Dermis blood vessel endothelial cell (primary cell): ENCODE measurements at places on chromosomes 6 and 20.
A peak's percentile ranks its signal among the peaks of the same experiment; 100 is the strongest.

- no peak for DNase-seq
Measured at GRCh38 chr20:15627089-15627488, 946.2 kb downstream of the KIF16B start.

GRCh38 chr20:46808565-46808964 is 86.1 kb upstream of the EYA2 start:
- no peak for DNase-seq

DNA sequence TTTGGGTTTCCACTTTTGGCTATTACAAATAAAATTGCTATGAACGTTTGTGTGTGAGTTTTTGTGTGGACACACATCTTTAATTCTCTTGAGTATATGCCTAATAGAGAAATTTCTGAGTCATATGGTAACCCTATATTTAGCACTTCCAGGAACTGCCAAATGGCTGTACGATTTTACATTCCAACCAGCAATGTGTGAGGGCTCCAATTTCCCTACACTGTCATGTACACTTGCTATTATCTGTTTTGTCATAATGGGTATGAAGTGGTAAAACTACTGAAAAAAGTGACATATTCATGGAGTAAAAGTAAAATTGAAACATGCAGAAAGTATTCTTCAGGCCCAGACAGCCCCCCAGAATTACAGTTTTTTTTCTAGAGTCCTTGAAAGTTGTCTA is 59.6 kb upstream of the ESR1 start:
- DNase-seq = no peak

DNA sequence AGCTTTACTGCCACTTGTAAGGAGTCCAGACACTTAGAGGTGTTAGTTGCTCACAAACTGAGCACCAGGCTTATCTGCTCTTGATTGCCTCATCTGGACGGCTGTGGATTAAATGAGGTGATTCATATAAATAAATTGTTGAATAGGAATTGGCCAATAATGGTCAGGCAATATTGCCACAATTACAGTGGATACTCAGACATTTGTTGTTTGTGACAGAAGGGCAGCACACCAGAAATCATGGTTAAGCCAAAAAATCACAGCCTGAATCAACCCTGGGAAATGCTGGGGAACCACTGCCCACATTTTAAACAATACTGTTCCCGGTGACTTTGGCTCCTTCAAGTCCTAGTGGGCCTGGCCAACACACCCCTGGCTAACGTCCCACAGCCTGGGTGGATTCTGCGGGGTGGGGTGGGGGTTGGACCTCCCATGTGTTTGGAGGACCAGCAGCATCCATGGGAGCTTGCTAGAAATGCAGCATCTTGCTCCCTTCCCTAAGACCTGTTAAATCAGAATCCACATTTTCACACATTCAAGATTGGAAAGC is 29.5 kb upstream of the SPDEF start:
- peak; percentile 9 for DNase-seq

- no peak for DNase-seq
Measured at GRCh38 chr20:59938221-59938620, 1.9 kb downstream of the PPP1R3D start.

DNA sequence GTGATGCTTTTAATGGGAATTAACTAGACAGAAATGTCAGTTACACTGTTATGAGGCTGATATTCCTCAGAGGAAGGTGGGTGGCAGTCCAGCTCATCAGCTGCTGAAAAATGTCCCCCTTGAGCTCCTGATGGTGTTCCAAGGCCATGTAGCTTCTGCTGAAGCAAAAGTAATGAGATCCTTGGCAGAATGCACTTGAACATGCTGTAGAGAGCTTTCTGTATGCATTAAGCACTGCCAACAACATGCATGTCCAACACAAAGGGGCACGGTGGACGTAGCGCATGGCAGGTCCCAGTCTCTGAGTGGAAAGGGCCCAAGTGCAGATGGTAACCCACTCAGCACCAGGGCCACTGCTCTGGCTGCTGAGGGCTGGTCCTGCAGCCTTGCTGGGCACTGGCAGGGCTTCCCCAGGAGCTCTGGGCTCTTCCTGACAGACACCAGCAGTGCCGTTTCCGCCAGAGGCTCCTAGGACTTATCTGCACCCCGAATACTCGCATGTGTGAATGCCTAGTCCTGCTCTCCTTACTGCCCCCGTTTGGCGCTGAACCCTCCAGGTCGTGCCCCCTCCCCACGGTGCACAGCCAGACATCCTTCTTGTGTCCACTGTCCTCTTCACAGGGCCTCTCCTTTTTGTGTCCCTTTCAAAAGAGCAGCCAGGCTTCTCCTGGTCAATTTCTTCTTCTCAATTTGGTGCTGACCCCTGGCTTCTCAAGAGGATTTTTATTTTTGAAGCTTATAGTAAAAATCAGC is 18.6 kb upstream of the SYNDIG1 start:
- DNase-seq = no peak

GRCh38 chr6:135219346-135219745 is 38.2 kb downstream of the MYB start:
- DNase-seq = no peak

DNA sequence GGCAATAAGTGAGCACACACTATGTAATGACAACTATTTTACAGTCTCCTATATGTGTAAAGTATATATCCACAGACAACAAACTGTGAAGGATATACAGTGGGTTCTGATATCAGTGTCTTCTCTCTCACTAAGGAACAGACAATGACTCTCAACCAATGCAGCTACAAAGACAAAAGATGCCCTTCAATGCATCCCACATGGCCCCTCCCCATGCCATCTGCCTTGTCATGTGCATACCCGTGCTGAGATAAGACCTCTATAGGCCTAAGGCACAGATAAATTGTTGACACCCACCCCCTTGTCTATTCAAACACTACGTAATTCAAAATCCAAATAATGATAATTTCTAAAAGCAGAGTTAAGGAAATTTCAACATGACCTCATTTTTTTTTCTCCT is 1123.5 kb upstream of the MAP3K7 start:
- no peak for DNase-seq

GRCh38 chr20:45592574-45593189 is 13.6 kb upstream of the WFDC8 start:
- peak; percentile 53 for DNase-seq

GRCh38 chr20:18908109-18908508 is 94.5 kb downstream of the SCP2D1 start:
- DNase-seq = no peak

DNA sequence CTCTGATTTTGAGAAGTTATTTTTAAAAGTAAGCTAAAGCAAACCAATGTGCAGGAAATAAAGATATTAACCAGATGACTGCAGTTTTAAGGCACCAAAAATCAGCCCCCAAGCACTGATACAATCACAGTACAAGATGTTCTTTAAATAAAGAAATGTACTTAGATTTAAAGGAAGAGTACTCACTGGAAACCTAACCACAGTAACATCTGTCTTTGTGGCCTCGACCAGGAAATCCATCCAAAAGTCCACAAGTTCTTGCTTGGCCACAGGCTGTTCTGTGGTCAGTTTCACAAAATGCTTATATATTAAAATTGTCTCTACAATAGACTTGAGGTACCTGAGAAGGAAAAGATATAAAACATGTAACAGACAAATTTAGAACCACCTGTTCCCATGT is 105.9 kb upstream of the MAP7 start:
- DNase-seq = no peak

DNA sequence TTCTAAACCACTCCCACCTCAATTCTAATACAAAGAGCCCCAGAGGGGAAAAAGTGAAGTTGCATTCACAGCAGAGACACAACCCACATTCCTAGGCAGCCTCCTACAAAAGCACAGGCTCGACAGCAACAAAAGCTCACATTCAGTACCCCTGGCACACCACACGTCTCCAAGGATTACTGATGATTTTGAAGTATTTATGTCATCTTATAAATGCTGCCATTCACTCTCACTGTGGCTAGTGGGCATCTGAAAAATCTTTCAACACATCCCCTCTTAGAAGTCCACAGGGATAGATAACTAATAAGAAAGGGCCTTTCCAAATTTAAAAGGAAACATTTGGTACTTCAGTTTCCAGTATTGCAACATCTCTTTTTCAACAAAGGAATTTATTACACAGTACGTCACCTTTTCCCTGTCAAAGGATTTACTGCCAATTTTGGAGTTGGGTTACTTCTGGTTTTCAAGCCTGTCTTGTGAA is 146.7 kb downstream of the TASP1 start:
- no peak for DNase-seq

DNA sequence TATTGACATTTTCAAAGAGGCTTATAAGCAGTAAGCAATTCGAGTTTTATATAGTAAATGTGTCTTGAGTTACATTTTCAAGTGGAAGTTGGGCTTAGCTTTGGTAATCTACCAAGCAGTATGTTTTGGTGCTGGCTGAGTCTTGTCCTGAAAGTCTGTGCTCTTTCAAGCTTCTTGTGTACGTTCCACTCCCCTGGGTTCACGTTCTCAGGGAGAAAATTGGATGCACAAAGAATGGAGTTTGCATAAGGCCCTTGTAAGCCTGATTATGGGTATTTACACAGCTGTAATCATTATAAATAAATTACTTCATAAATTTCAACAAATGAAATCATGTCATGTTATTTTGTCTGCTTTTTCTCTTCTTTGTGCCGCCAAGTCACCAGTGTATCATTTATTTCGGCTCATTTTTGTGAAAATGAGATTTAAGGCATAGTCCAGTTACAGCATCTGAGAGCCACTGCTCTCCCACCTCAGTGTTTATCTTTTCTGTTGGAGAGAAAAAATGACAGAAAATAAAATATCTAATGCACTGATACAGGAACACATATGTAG is 262.5 kb downstream of the BTBD3 start:
- DNase-seq = no peak

- DNase-seq = peak; percentile 70
Measured at GRCh38 chr20:17854307-17854903, 114.2 kb downstream of the SNX5 start.

DNA sequence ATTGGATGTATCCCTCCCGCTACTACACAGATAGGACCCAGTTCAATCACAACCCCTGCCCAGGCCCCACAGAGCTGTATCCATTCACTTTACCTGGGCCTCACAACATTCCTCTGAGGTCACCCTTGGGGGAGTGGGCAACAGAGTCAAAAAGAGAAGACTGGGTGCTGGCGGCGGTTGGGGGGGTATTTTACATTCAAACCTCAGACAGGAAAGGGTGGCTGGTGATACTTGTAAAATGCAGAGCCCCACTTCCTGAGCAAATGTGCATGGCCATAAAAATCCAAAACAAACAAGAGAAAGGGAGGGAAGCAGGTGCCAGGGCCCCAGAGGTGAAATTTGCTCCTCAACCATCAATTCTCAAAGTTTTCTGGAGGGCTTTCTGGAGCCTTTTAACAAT is 3.5 kb downstream of the LRFN2 start:
- DNase-seq = no peak

DNA sequence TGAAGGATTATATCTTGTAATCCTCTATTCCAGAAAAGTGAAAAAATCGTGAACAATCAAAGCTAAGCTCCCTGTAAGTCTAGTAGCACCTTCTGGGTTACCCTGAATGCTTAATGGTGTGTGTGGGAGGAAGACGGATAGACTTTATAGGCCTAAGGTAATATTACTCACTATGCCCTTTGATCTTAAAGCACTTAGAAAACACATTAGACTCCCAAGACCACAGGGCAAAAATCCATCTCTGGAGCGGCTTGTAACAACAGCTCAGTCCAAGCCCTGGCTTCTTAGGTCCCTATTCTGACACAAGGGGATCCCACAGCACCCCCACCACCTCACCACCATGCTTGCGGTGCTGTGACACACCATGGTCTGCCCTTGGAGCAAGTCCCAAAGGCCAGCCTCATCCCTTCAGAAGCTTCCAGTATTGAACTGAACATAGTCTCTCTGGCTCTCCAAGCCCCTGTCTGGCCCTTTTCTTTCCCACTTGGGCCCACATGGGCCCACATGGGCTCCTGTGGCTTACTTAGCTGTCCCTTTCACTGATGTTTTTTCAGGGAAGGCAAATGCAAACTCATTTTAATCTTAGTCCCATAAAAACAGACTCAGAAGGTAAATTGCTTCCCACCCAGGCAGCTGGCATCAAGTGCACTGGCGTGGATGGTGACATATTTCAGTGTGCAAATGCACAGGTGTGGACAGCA is 28.3 kb downstream of the C6orf132 start:
- DNase-seq = no peak

GRCh38 chr20:54048481-54048880 is 21.9 kb downstream of the BCAS1 start:
- DNase-seq = no peak

- no peak for DNase-seq
Measured at GRCh38 chr6:122568350-122568749, 41.9 kb upstream of the PKIB start.

DNA sequence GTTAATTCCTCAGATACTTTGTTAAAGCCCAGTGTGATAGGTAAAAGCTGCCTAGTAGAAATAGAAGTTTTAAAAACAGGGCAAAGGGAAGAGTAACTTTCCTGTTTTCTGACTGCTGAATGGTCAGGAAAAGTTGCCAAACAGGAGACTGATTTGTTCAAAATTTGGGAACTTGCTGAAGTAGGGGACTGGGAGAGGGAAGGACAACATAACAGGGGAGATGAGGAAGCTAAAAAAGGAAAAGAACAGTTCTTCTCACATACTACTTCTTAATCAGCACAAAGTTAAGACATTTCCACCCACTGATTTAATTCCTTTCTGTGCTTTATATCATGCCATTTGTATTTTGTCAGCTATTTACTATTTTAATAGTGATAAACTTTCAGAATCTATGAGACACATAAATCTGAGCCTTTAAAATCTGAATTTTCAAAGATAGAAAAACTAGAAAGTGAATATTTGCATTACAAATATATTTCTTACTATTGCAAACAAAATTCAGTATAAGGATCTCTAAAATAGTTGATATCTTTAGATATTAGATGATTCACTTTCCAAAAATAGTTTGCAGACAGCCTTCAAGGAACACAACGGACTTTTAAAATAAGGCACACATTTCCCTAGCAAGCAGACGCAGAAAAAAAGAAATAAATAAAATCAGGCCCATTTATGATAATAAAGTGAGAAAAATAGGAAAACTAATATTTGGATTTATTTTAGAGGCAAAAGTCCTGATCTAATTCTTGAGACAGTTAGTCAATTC is 36.9 kb upstream of the SLC16A10 start:
- no peak for DNase-seq

GRCh38 chr20:10115021-10115420 is 80.2 kb downstream of the ANKEF1 start:
- no peak for DNase-seq

- DNase-seq = no peak
Measured at GRCh38 chr20:33702861-33703260, 16.7 kb upstream of the E2F1 start.

DNA sequence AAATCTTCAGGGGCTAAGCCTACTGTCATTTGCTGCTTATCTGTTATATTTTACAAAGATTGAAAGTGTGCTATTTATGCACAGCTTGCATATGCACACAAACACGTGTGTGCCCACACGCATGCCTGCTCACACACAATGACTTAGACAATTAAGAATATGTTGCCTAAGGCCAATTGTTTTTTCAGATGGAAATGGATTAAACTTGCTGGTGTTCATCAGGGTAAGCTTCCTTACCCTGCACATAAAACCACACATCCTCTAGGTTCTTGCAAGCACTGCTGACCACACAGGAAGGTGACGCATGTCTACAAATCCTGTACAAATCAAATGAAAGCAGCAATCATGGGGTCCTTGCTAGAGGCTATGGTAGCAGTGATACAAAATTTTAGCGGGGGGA is 58.4 kb downstream of the GJA10 start:
- peak; percentile 69 for DNase-seq
